ENCODE measurements at places on chromosomes 16 and 17. TPM values are rescaled to one million over a fixed set of nuclear protein-coding genes. Genes with fewer than 3 reads are reported as not detected.

The MYH13 gene
- total RNA-seq, result not detected

The SPHK1 gene
- 5.4 TPM for total RNA-seq

The FN3KRP gene
- total RNA-seq, result 35.3 TPM

The DRC3 gene
- total RNA-seq, result not detected

DNA sequence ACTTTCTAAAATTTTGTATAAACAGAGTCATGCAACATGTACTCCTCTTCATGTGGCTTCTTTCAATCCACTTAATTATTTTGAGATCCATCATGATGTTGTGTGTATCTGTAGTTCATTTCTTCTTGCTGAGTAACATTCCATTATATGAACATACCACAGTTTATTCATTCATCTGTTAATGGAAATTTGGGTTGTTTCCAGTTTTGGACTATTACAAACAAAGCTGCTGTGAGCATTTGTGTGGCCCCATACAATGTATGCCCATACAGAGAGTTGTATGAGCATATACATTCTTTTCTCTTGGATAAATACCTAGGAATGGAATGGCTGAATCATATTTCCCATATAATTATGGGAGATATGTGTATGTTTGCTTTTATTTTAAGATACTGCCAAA, 85.6 kb downstream of the CLEC16A start:
- DNase-seq, result no peak

DNA sequence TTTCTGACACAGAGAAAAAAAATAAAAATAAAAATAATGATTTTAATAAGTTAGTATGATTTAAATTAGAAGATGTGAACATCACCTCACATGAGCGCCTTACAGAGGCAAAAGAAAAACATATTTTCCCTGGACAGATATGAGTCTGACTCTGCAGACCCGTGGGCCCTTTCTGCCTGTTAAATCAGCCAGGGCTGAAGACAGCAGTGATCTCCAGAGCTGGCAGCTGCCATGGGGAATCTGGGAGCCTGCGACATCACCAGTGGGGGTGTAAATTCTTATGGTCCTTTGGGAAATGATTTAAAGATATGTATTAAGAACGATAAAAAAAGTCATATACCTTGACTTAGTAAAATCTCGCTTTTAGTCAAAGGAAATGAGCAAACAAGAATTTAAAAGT, 65.7 kb upstream of the FOXF1 start:
- no peak for DNase-seq

DNA sequence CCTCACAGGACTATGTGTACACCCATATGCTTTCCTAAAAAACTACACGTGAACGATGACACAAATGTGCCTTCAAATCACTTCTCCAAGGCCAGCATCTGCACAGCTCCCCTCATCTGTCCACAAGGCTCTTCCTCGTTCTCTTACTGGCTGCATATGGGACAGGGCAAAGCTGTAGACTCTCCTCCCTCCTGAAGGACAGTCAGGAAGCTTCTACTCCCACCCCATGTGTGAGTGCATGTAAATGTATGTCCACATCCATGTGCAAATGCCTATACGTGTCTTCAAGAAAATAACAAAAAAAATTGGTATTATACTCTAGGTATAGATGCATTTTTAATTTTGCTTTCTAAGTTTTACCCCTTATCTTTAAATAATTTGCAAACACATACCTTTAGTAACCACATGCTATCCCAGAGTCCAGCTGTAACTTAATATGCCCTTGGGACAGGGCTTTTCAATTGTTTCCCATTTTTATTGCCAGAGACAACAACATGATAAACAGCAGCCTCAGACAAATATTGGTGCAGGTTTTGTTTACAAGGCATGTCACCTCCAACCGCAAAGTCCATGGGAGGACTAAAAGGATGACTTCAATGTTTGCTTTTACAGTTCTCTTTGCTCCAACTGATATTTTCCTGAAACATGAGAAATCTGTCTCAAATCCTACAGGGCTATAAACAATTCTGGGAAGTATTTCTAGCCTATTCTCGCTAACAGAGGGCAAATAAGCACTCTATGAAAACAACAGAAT, 31.6 kb upstream of the FAAP100 start:
- no peak for DNase-seq

DNA sequence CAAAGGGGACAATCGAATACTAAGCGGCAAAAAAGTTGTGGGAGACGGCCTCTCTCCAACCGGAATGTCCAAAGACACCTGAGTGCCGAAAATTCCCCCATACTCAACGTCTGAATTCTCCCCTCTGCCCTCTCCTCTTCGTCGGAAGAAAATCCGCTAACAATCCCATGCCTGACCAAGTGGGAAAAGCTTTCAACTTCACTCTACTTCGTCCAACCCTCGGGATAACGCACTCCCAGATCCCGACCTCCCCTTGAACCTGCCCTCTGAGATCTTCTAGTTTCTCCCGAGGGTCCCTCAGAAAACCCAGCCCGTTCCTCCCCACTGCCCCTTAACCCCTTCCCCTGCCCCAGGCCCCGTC, 961 bp downstream of the AMFR start:
- DNase-seq, result no peak

GRCh38 chr16:1045993-1046911, 26.3 kb upstream of the SSTR5 start:
- no peak for DNase-seq

- DNase-seq, result no peak
These were observed 296.9 kb upstream of the CDH5 start for GRCh38 chr16:66069587-66069986.

DNA sequence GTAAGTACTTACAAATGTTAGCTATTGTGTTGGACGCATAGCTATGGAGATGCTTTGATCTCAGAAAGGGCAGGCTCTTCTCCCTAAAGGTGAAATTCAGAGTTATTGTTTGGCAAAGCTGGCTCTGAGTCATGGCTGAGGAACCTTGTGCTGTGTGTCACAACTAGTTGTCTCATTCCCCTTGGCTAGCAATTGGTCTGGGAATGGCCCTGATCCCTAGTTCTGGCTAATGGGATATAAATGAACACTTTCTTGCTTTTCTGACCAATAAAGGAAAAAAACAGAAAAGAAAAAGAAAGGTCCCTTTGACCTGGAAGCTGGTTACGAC, 210.6 kb downstream of the MAP2K4 start:
- no peak for DNase-seq

GRCh38 chr16:86565644-86566511, 751 bp upstream of the FOXC2 start:
- DNase-seq, result no peak

DNA sequence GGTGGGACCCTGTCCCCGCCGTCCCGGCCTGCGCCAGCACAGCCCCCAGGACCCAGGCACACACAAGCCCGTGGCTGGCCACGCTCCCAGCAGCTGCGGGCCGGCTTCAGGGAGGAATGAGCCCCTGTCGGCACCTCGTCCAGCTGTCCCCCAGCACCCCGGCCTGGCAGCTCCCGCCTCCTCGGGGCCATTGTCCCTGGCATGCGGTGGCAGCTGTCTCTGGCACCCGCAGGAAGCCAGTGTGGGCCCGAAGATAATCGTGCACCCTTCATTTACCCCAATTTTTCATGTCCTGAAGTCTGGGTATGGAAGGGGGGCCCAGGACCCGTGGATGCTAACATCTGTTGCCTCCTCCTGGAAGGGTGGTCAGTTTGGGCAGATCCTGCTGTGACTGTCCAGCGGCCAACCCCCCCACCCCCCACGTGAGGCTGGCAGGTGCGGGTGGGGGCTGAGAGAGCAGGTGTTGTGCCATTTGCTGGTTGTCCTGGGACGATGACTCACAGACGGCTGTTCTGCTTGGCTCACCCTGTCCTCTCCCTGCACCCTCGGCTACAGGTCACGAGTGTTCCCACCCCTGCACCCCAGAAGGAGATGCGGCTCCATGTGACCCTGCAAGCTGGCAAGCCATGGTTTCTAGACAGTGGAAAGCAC, 4.0 kb upstream of the LMF1 start:
- no peak for DNase-seq

GRCh38 chr17:69864462-69864861, 210.6 kb upstream of the KCNJ16 start:
- no peak for DNase-seq

- no peak for DNase-seq
These were observed 27.8 kb downstream of the GRIN2A start for GRCh38 chr16:10154389-10154788.
